ENCODE measurements at places on chromosomes 4 and X.
A peak's percentile ranks its signal among the peaks of the same experiment; 100 is the strongest.

GRCh38 chr4:103021120-103021519 is 1.6 kb upstream of the SLC9B1 start:
- no peak for DNase-seq

DNA sequence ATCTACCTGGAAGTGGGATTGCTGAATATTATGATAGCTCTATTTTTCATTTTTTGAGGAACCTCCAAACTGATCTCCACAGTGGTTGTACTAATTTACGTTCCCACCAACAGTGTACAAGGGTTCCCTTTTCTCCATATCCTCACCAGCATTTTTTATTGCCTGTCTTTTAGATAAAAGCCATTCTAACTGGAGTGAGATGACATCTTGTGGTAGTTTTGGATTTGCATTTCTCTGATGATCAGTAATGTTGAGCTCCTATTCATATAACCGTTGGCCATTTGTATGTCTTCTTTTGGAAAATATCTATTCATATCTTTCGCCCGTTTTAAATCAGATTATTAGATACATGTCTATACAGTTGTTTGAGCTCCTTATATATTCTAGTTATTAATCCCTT is 101.8 kb downstream of the RASGEF1B start:
- no peak for DNase-seq

DNA sequence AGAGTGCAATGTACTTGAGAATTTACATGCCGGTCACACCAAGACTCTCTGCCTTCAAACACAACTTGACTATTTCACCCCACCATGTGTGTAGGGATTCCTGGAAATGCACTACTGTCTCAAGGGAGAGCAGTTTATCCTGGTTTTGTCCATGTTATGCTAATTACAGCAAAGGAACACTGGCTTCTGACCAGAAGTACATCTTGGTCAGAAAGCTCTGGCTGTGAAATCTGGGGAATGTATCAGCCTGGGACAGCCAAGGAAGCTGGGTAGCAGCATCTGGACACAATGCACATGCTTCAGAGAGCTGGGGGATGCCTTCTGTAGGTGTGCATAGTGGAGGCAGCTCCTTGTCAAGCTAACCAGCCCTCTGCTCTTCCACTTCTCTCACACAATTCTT is 1432.6 kb upstream of the TENM3 start:
- no peak for DNase-seq

DNA sequence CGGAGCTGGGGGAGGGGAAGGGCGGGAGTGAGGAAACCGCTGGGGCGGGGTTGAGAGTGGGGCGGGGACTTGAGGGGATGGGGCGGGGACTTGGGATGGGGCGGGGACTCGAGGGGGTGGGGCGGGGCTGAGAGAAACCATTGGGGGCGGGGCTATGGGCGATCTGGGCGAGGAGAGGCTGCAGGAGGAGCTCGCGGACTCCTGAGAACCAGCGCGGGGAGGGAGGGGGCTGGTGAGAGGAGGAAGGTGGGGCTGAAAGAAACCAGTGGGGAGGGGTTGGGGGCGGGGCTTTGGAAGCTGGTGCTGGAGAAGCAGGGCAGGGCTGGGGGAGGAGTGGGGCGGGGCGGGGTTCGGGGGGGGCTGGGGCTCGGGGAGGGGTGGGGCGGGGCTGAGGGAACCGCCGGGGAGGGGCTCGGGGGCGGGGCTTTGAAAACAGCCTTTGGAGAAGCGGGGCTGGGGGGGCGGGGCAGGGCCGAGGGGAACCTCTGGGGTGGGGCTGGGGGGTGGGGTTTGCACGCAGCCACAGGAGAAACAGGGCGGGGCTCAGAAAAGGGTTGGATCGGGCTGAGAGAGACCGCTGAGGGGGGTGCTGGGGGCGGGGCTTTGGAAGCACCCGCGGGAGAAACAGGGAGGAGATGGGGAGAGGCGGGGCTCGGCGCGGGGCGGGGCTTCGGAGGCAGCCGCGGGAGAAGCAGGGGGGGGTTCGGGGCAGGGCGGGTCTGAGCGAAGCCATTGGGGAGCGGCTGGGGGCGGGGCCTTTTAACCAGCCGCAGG is 777 bp upstream of the EOLA2 start:
- DNase-seq: peak; percentile 71

DNA sequence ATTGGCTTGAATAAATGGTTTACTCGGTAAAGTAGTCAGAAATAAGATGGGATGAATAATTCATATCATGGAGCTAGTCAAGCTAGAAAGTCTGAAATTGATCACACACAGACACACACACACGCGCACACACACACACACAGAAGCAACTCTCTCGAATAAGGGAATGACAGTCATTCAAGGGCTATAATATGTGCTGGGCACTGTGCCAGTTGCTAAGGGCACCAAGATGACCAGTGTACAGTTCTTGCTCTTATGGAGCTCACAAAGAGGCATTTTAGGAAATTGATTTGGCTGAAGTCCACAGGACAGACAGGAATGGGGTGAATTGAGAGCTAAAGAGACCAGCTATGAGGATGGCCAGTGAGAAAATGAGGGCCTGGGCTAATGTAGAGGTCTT is 34.2 kb upstream of the SH3D19 start:
- no peak for DNase-seq
